ENCODE measurements at places on chromosomes 11 and 22.

DNA sequence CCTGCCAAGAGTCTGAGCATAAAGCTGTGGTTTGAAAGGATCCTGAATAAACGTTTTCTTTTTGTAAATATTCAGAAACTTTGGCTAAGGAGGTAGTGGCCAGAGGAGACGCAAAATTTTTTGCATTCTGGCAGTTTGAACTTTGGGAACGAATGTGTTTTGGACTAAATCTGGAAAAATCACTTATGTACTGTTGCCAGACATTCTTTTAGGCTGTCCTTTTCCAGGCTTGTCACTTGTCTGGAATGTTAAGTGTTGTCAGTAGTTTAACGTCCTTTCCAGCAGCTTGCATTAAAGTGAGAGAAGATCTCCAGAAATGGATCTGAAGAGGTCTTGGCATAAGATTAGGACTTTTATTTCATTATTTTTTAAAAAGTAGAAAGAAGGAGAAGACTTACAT is 18.5 kb downstream of the SPECC1L start:
- no peak for DNase-seq

DNA sequence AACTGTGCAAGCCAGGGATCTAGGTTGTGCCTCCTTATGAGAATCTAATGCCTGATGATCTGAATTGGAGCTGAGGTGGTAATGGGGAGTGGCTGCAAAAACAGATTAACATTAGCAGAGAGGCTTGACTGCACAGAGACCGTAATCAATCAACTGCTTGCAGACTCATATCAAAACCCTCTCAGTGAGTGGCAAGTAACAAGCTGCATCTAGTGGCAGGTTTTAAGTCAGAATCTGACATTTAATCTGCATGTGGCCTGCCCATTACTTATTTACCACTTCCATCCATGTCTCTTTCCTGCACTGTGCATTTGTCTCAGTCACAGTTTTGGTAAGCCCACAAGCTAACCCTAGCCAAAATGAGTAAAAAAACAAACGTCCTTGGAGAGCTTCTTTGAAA is 11.2 kb downstream of the C11orf58 start:
- DNase-seq, result no peak

DNA sequence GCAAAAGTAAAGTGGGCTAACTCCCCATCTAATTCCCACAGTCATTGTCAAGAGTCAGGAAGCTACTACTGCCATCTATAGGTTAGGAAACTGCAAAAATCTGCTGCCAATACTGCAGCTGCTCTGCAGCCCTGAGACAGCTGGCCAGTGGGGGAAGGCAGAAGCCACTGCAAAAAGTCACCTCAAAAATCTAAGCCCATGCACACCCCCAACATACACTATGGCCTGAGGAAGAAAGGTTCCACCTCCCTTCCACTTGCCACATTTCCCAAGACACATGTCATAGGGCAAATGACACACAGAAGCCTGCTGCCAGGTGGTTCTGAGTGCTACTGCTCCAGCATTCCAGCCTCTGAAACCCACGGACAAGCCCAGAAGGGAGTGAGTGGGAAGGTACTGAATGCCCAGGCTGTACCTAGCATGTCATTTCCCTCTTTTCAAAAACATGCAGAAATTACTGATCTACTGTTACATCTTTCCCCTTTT is 36.9 kb downstream of the DGCR2 start:
- DNase-seq, result no peak

GRCh38 chr11:19560156-19560555 is 152.5 kb upstream of the NAV2 start:
- no peak for DNase-seq

- no peak for DNase-seq
These were observed 105.4 kb downstream of the TTC28 start for GRCh38 chr22:28574159-28574788.

- DNase-seq, result no peak
These were observed 35.4 kb upstream of the CARS1 start for GRCh38 chr11:3092603-3093141.

- DNase-seq, result no peak
These were observed 124.2 kb upstream of the TBCEL start for GRCh38 chr11:120899720-120900119.

DNA sequence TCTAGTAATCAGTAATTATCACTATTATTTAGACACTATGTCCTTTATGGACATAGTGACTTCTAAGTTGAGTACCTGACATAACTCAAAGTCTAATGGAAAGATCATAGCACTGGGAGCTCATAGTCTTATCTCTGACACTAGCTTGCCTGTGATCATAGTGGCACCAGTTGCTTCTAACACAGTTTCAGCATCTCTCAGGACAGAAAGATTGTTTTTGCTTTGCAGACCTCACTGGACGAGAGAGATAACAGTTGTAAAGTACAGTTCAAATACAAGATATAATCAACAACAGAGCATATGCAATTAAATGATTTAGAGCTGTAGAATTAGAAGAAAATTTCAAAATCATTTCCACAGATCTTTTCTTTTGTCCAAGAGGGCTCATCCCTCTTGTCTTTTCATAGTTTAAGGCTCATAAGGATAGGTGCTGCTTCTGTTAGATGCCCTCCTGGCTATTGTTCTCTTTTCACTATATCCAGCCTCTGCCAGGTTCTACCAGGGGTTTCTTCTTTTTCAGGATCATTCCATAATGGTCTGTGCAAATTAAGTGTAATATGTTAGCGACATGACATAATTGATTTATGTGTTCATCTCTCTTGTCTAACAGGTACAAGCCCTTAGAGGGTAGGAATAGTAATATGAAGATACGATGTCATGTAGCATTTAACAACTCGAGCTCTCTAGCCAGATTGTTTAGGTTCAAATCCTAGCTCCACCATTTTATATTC is 1175.4 kb upstream of the TENM4 start:
- DNase-seq, result no peak

Data from stimulated activated CD8-positive, alpha-beta memory T cell treated with anti-CD3 and anti-CD28 coated beads, Interleukin-4, amount 100 ng/mL, for 1 hour (primary cell).